ENCODE measurements at places on chromosomes 2 and 18. TPM values are rescaled to one million over a fixed set of nuclear protein-coding genes. Genes with fewer than 3 reads are reported as not detected.

GRCh38 chr2:27799646-27800010, 28.1 kb downstream of the MRPL33 start:
- no peak for DNase-seq

DNA sequence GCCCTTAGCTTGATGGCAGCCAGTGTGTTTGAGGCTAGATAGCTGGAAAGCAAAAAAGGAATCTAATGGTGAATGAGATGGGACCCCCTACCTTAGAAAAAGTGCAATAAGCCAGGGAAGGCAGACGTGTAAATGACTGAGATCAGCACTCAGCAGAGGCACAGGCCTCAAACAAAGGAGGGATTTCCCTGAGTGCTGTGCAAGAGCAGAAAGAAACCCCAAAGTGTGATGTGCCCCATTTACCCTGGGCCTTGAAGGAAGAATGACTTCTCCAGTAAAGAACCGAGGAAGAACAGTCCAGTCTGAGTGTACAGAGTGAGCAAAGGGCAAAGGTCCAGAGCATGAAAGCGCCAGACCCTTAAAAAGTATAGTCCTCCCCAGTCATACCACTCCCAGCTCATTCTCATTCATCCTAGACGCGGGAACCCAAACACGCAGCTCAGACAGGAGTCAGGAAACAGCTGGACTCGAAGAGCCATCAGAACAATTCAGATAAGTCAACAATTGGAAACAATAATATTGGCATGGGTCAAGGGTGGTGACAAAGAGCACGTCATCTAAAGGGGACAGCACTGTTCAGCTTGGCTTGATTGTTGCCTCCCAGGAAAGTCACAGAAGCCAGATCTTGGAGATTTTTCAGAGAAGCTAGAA, 121.7 kb downstream of the INO80D start:
- DNase-seq: no peak

DNA sequence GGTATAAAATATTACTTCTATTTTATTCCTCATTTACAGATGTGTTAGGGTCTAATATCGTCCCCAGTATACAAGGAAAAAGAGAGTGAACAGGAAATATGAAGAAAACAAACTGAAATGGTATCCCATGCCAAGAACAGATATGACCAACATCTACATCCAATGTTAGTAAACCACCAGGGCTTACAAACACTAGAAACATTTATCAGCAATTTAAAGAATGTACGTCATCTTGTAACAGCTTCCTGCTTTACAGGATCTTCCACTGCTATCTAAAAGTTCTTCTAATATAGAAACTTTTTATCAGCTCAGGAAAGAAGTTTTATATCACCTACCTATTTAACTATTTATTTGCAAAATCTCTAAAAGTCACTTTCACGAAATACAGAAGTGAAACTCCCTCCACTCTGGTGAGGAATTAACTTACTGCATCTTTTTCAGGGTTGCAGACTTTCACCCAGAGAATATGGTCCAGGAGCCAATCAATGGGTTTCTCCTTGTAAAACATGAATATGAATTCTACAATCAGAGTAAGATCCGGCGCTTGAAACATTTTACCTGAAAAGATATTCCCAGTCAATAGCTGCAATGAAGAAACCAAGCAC, 35.2 kb downstream of the UNC50 start:
- DNase-seq: no peak

FAM237A gene
- not detected for total RNA-seq

HOXD3 gene
- total RNA-seq: 28.2 TPM

DES gene
- 1,211 TPM for total RNA-seq
